ENCODE measurements at places on chromosomes 12 and 14.
A peak's percentile ranks its signal among the peaks of the same experiment; 100 is the strongest.

GRCh38 chr14:87686746-87687145 lies 306.2 kb downstream of the GALC start:
- no peak for DNase-seq

GRCh38 chr12:3571724-3572123 lies 80.7 kb downstream of the PRMT8 start:
- DNase-seq = no peak

DNA sequence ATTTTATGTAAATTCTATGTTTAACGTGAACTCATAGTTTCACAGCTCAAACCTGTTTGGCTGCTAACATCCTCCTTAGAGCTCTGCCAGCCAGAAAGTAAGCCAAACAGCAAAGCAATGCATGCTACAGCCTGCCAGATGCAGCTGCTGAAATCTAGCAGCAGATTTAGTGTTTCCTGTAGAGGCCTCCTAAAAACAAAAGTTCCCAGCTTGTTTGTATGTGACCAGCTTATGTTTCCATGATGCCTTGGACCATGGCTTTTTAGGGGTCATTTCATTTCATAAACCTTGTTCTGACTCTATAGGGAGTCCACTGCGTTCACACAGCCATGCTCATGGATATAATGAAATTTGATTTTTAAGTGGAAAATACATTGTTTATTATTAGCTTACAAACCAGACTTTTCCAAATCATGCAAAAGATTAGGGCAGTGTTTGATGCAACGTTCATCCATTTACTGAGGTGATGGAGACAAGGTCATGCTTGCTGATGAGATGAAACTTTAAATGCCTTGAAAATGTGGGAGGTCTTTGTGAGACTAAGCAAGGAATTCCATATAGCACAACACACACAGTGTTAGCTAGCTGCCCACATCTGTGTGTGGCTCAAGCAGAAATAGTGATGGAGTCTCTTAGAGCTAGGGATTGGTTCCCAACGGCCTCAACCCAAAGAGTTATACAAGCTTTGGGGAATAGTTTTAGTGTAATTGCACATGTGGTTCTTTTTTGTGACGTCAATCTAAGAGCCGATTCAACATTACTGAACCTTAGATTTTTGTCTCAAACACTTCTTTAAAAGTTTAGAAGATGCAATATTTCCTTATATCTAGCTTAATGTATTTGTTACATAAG lies 157.5 kb upstream of the LRIG3 start:
- DNase-seq = peak; percentile 65

GRCh38 chr14:34496679-34497513 lies 34.9 kb upstream of the SPTSSA start:
- DNase-seq = peak; percentile 78

- DNase-seq = no peak
These were observed 108.3 kb downstream of the CRADD start for GRCh38 chr12:93785249-93786010.

DNA sequence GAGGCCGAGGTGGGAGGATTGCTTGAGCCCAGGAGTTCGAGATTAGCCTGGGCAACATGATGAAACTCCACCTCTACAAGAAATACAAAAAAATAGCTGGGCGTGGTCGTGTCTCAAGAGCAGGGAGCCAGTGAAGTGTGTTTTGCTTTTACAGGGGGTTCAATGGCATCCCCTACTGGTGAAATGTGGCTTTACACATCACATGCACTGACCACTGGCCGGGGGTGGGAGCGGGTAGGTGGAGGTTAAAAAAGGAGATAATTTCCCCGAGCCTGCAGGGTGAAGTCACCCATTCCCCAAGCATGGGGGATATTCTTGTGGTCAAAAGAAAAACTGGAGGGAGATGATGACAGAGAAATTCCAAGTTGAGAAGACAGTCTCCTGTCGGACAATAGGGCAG lies 63.6 kb upstream of the PWP1 start:
- DNase-seq = no peak

- DNase-seq = no peak
These were observed 26.0 kb downstream of the LRP6 start for GRCh38 chr12:12240662-12241340.

- DNase-seq = no peak
These were observed 54.1 kb downstream of the IRF2BPL start for GRCh38 chr14:76974365-76974764.

DNA sequence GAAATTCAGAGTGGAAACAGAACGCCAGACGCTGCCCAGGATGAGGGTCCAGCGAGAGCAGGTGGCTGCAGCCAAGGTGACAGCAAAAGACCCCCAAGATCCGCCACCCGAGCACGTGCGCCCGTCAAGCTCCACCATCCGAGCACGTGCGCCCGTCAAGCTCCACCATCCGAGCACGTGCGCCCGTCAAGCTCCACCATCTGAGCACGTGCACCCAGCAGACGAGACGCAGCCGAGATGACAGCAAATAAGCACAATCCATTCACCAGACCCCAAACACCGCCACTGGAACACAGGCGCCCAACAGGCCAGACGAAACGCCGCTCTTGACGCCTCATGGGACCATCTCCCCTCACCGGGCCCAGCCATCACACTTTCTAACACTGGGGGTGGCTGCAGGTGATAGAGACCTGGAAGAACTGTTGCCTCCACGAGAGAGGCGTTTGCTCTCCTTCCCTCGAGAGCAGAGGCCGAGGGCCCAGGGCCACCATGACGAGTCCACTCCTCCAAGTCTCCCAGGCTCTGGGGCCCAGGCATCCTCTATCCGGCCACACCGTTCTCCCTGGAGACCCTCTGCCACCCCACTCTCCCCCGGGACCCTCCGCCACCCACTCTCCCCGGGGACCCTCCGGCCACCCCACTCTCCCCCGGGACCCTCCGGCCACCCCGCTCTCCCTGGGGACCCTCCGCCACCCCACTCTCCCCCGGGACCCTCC lies 62.1 kb upstream of the GALNT9 start:
- no peak for DNase-seq

DNA sequence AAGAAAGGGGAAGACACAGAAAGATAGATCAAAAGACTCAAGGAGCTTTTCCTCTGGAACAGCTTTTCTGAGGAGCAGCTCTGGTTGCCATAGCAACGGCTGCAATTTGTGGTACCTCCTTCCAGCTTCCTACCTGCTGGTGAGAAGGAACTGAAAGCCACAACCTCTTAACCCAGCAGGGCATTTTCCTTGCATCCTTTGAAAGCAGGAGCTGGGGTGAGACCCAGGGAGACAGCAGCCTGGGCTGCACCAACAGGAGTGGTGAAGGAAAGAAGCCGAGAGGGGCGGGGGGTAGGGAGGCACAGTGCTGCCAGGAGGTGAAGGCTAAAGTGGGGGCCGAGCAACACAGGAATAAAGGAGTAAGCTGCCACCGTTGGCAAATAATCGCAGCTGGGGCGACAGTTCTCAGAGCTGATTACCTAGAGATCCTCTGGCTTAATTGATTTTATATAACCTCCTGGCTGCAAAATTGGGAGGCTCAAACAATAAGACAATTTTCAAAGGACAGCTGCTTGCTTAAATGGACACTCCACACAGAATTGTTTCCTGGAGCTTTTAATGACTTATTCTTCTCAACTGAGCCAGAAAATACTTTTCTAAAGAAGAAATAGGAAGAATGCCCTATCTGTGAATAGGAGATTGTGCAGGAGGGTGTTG lies 129.4 kb downstream of the RPAP3 start:
- no peak for DNase-seq

- peak; percentile 92 for DNase-seq
These were observed at the start of gene SCARB1 for GRCh38 chr12:124863416-124864325. SCARB1 (minus strand) TSS chr12:124863864; CDS start chr12:124863720, 144 bp downstream.
